Stimulated activated CD8-positive, alpha-beta memory T cell treated with anti-CD3 and anti-CD28 coated beads, Interleukin-7, amount 100 ng/mL, for 1 hour (primary cell): ENCODE measurements at places on chromosomes 12 and 14.

GRCh38 chr14:39434401-39434800, 2.2 kb upstream of the FBXO33 start:
- DNase-seq = no peak

DNA sequence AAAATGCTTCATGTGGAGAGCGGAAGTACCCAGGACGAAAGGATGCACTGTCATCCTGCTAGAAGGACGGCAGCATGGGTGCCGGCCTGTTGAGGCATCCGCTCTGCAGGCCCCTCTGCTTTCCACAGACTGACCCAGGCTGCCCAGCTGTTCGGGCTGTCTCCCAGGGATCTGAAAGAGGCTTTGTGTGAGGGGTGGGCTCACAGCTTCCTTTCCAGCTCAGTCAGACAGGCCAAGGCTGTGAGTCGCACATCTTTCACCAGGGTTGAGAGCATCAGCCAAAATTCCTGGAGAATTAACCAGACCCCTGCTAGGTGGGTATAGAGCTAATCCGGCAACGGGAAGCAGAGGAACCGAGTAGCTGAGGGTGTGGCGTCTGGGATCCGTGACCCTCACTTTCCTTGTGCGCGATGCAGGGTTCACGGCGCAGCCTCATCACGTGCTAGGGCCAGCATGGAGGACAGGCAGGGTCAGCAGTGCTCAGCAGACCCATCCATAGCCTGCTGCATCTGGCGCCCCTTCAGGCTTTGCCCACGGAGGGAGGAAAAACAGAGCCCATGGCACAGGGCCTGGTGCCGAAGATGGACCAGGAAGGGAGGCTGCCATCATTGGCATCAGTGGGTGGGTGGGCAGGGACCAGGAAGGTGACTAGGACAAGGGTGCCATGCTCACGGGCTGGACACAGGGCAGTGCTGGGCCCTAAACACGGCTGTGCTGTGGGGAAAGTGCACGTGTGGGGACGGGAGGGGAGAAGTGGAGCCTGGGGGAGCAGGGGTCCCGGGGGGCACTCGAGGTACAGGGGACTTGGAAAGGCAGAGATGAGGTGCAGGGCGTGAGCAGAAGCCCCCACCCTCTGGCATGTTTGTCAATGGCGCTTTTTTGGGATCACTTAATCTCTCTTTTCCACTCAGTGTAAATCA, 9.2 kb upstream of the SIVA1 start:
- no peak for DNase-seq

DNA sequence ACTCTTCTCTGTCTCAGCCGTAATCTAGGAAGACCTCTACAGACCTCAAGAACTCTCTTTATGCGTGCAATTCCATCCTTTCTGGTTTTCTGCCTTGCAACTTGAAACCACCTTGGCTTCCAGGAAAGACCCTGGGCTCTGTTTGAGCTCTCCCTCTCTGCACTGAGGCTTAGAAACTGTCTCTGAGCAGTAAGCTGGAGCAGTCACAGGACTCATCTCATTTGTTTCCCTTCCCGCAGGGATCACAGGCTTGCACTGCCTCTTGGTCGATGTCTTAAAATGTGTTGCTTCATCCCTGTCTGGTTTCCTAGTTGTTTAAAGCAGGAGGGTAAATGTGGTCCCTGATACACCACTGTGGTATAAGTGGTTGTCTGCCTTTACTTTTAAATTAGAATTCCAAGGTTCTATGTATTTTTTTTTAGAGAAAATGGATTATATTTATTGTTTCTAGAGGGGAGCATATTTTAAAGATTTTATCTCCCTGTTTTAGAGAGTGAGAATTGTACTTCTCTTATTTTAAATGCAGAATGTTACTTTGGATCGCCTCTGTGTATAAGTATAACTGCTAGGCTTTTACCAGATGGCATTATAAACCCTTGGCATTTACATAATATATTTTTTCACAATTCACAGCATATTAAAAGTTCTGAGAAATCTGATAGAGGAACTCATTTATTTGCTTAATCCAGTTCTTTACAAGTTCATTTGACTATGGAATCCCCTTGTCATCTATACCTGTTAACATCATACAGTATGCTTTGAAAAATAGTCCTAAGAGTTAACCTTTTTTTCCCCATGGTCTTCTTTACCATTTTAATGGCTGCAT, 26.4 kb downstream of the EID3 start:
- DNase-seq = no peak

- no peak for DNase-seq
Observed at GRCh38 chr14:103728721-103729120, 13.1 kb downstream of the ZFYVE21 start.

- no peak for DNase-seq
Observed at GRCh38 chr14:52692248-52692962, 3.0 kb downstream of the ERO1A start.

GRCh38 chr12:132946246-132946820, 9.8 kb downstream of the ZNF605 start:
- no peak for DNase-seq

- no peak for DNase-seq
Observed at GRCh38 chr12:13337791-13338190, 141.3 kb downstream of the EMP1 start.

GRCh38 chr14:89013098-89013504, 188.7 kb downstream of the TTC8 start:
- DNase-seq = no peak

DNA sequence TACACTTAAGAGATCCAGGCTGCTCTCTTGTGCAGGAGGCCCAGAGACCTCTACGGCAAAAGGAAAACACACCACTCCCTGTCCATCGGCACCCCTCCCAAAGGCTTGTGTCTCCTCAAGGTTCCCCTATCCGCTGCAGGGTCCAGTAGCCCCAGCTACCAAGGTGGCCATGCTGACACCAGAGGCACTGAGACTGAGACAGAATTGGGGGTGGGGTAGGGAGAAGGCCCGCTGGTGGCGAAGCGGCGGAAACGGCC, 590 bp downstream of the DDIT3 start:
- no peak for DNase-seq

DNA sequence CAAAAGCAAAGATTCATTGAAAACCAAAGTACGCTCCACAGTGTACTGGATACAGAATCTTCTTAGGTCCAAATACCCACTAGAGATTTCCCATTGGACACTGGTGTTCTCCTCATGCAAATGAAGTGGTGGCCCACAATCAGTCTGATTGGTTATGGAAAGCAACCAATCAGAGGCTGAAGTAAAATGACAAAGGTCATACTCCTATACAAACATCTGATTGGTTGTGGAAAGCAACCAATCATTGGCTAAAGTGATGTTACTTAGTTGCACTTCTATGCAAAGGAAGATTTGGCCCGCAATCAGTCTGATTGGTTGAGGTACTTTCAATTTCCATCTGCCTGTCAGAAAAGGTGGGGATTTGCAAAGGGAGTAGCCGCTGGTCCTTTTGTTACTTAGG, 1.3 kb upstream of the WASHC3 start:
- no peak for DNase-seq

- DNase-seq = no peak
Observed at GRCh38 chr12:26563552-26563951, 269.4 kb downstream of the ITPR2 start.

DNA sequence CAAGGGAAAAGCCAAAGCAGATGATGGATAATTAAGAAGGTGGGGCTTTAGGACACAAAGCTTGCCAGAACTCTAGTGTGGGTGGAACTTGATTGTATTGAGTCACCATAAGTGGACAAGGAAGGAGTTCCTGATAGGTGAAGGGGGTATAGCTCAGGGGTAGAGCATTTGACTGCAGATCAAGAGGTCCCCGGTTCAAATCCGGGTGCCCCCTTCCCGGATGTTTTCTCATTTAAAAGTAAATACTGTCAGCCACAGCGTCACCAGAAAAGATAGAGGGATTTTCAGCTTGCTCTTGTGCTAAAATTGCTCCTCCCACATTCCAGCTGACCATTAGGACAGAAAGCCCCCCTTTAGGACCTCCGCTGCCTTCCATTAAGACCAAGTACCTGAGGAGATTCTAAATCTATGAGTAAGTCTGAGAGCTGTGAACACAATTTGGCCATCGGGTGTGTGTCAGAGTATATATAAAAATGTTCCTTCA, 36.6 kb downstream of the DCAF4 start:
- DNase-seq = no peak
